ENCODE measurements at places on chromosomes 3 and 15. TPM values are rescaled to one million over a fixed set of nuclear protein-coding genes. Genes with fewer than 3 reads are reported as not detected.

GRCh38 chr3:59549962-59550361 lies 500.1 kb upstream of the CFAP20DC start:
- DNase-seq: peak; percentile 49

DNA sequence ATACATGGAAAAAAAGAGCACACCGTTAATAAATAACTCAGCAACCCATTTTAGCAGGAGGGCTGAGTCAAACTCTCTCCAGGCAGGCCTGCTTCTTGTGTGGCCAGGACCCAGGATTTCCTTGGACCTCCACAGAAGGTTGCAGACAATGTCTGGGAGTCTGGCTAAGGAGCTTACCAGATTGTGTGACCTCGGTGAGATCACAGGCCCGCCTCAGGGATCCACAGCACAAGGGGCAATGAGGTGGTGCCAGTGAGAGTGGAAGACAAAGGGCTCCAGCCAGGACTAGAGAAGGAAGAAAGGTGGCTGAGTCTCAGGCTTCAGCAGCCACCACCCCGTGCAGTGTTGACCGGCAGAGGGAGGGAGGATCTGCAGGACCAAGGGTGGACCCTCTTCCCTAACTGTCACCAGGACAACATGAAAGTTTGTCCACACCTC lies 32.2 kb upstream of the SEC22A start:
- no peak for DNase-seq

- DNase-seq: peak; percentile 41
Observed at GRCh38 chr15:74995779-74996765, 709 bp downstream of the SCAMP5 start.

GRCh38 chr3:141338881-141339280 lies 29.4 kb upstream of the ZBTB38 start:
- no peak for DNase-seq

GRCh38 chr3:20056725-20057611 lies 16.7 kb downstream of the KAT2B start:
- peak; percentile 47 for DNase-seq

DNA sequence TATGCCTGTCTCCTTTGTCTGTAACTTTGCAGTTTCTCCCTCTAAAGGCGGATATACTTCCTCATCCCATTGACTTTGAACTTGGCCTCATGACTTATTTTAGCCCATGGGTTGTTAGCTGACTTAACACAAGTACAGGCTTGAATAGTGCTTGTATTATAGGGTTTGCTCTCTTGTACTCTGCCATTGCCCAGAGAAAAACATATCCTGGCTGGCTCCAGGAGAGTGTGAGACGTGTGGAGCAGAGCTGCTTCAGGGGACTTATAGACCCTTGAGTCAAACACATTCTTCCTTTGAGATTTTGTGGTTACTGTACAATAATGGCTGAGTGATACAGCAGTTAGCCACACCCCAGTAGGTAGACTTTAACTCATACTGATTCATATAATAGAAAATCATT lies 124.0 kb downstream of the RAP2B start:
- no peak for DNase-seq

- no peak for DNase-seq
Observed at GRCh38 chr15:37115538-37115937, 15.2 kb upstream of the MEIS2 start.

GRCh38 chr3:123397050-123397590 lies 51.8 kb downstream of the ADCY5 start:
- DNase-seq: no peak

- DNase-seq: no peak
Observed at GRCh38 chr15:99504071-99504822, 61.5 kb upstream of the MEF2A start.

DNA sequence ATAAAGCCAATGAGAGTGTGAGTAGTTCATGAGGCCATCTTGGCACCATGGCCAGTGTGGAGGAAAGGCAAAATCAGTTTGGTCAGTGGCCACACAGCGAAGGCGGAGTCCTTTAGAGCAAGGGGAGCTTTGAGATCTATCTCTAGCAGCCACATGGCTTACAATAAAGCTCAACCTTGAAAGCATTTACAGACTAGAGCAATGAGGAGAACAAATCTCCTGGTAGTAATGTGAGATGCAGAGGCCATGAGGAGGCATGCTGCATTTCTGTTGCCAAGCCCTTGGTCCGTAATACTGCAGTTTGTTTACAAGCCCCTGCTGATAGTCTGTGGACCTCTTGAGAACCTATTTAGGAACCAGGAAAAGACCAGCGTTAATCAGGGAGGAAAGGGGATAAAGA lies 381.5 kb upstream of the C2CD4B start:
- DNase-seq: peak; percentile 53

DNA sequence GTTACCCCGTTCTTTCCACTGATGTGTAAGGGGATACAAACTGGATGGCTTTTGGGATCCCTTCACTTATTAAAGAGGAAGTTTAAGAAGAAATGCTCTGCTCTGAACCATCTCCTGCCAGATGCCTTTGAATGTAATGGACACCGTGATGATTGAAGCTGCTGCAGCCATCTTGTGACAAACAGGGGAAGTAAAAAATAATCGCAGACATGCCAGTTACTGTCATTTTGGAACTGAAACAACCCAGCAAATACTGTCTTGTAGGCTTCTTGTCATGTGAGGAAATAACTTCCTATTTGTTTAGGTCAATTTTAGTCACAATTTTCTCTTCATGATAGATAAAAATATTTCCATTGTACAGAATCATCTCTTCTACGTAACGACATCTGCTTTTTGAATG lies 224.0 kb downstream of the CHL1 start:
- DNase-seq: no peak

DNA sequence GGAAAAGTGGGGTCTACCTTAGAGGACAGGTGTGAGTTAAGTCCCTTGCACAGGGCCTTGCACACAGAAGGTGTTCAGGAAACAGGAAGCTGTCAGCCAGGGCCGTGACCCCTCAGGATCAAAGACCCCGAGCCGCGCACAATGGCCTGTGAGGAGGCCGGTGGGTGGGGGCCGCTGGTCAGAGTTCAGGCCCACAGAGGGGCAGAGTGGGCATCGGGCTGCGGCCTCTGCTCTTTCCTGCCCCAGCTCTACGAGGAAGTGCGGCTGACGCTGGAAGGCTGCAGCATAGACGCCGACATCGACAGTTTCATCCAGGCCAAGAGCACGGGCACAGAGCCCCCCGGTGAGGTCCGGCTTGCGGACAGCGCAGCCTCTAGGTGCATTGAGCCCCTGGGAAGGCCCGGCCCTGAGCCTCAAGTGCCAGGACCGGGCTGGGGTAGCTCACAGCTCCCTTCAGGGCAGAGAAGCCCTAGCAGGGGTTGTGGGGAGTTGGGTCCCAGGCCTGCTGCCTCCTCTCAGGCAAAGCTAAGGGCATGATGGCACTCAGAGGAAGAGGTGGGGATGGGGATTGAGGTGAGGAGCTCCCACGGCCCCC lies 37.2 kb downstream of the PSTPIP1 start:
- no peak for DNase-seq

DNA sequence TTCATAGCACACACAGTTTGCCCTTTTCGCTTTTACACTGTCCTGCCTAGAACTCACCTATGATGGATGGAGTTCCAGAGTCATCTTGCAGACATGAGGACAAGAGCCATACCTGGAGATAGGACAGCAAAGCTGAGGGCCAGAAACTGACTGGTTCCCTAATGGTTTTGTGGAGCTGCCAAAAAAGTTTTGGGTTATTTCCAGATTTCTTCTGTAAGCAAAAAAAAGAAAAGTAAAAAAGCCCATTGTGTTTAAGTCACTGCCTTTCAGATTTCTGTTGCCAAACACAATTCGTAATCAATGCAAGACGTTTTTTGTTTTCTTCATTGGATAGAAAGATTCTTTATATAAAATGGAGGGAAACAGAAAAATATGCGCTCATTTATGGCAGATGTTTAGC lies 42.4 kb upstream of the KY start:
- DNase-seq: no peak

GRCh38 chr3:137205394-137206045 lies 247.7 kb downstream of the IL20RB start:
- peak; percentile 30 for DNase-seq

DNA sequence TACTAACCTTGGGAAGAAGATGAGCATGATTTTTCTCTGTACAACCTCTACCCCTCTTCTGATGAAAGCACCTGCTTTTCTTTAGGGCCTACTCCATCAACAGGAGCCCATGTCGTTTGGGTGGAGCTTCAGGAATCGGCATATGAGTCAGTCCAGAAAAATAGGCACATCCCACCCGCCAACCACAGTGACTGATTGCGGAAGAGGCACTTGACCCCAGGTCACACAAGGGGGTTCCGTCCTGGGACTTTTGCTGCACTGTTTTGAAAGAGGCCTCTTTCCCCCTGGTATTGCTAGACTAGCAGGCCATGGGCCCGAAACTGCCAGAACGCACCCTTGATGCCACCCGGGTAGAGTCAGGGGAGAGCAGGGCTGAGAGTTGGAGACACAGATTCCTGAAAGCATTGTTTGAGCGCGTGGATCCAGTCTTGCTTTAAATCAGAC lies 19.3 kb upstream of the NRROS start:
- DNase-seq: no peak

GRCh38 chr3:126474498-126475412 lies 936 bp downstream of the ZXDC start:
- peak; percentile 52 for DNase-seq

DNA sequence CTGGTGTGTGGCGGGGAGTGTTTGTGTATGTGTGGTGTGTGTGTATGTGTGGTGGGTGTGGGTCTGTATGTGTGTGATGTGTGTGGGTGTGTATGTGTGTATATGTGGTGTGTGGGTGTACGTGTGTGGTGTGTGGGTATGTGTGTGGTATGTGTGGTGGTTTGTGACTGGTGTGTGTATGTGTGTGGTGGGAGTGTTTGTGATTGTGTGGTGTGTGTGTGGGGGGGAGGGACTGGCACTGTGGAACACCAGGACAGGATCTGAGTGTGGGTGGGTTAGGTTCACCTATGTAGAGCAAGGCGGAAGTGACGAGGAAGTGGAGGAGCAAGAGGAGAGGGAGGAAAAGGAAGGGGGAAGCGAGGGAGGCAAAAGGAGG lies 510.8 kb downstream of the SHQ1 start:
- no peak for DNase-seq

DNA sequence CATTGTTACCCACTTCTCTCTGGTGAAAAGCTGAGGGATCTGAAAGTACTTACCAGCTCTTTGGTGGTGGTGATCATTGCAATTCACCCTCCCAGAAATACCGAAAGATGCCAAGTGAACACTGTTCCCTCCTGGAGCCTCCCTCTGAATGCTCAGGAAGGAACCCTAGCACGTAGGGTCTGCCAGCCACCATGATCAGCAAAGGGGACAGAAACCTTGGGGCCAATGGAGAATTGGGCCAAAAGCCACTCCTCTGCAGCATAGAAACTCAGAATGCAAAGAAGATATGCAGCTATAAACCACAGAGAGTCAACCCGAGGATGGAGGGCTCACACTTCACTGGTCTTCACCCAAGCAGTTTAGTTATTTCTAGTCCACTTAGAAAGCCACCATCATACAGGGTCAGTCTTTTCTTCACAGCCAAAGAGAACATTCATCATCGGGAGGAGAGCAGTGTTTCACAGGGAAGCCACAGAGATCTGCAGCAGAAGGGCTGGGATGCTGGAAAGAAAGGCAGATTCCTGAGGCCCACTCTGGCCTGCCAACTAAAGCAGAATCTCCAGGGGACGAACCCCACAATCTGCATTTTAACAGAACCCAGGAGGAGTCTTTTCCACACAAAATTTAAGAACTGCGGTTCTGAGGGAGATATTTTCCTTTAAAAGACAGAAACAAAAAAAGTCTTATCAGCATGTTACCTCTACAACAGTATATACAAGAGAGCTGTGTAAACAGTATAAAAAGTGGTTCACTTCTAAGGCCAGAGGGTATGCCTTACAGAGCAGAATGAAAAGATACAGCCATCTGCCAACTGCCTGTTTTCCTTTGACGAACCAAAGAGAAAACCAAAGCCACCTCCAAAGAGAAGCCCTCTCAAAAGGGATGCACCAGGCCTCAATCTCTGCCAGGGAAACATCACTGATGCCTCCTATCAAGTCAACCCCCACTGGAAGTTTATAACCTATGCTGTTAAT lies 11.3 kb downstream of the TBC1D2B start:
- DNase-seq: no peak

GRCh38 chr15:74958908-74959585 lies 2.5 kb upstream of the RPP25 start:
- no peak for DNase-seq

GRCh38 chr3:52446042-52446441 lies 1.1 kb upstream of the SEMA3G start:
- no peak for DNase-seq

DNA sequence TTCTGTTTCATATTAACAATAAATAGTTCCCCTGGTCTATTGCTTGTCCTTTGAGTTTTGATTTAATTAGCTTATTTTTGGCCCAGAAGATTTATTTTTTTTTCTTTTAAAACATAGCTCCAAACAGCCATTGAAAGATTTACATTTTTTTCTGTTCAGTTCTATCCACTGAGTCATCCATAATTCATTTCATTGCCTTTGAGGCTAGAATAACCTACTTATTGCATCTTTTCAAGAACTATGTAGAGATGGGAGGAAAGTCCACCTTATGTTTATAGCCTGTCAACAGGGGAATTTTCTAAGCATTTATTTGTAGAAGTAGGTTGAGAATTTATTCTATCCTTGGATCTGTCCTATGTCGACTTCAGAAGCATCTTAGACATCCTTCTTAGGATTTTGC lies 53.4 kb upstream of the CHD2 start:
- no peak for DNase-seq

- no peak for DNase-seq
Observed at GRCh38 chr3:44030687-44031305, 210.9 kb upstream of the TOPAZ1 start.

KLHL6 gene
- 4.2 TPM for total RNA-seq

GOLGA6D gene
- not detected for total RNA-seq

GPR87 gene
- 2.3 TPM for total RNA-seq

DUOXA2 gene
- 1.2 TPM for total RNA-seq

ZNF860 gene
- total RNA-seq: 1.9 TPM

PRTG gene
- 19.7 TPM for total RNA-seq

PRRT3 gene
- total RNA-seq: 1.4 TPM

USP50 gene
- total RNA-seq: not detected

Measured in tongue (tissue), 3 donors.